ENCODE measurements at places on chromosomes 11 and 22.

DNA sequence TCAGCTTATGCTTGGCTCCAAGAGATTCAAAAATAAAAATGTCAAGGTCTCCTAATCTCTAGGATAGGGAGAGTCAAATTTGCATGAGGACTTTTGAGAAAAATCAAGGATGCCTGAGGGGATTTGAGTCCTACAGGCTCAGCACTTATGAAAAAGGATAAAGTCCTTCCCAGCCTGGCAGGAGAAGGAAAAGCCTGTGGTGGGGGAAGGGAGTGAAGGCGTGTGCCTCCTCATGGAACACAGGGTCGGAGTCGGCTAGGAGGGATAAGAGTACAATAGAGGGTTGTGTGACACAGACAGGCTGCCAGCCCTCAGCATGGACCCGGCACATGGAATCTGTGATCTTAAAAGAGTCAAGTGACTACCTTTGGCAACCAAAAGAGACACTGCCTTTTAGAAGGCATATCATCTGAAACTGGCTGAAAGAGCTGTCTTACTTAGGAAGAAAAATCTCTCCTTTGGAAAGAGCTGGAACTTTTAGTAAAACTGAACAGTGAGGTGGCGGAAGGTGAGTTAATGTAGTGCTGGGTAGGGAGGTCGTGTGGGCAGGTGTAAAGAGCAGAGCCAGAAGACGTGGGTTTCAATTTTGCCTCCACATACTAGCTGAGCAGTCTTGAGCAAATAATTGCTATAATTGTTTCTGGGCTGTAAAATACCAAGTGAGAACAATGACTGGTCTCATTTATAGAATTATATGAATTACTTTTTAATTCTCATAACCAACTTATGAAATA lies 58.8 kb upstream of the RDX start:
- no peak for DNase-seq

DNA sequence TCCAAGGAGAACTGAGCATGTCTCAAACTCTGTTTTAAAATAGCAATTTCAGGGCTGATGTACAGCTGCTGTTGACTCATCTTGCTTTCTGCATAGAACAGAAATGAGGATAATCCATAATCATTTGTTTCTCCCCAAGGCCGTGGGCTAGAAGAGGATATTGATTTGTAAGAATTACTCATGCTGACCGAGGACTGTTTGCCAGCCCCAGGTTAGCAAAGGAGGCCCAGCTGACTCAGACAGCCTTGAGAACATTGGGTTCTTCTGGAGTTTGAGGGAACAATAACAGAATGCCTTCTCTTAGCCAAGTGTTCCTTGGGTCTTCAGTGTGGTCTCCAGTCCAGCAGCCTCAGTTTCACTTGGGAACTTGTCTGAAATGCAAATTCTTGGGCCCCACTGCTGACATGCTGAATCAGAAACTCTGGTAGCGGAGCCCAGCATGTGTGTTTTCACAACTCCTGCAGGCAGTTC lies 92.0 kb downstream of the ZC3H12C start:
- DNase-seq, result no peak

- DNase-seq, result no peak
These were observed 25.6 kb downstream of the HEPHL1 start for GRCh38 chr11:94046796-94047195.

DNA sequence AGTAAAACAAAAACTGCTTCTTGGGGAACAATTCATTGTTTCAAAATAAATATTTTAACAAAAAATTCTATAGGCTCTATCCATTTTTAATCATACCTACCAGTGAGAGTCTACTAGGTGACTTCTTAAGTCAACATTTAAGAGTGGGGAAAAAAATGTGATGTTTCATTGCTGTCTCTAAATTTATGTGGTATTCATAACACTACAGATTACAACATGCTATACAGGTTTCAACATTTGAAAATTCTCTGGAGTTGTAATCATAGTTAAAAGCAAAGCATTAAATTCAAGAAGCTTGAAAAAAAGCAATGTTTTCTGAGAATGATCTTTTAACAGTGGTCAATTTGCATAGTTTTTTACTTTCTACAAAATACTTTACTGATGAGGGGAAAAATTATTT lies 18.3 kb downstream of the SBF2 start:
- no peak for DNase-seq

All from right forelimb (tissue), 1 donor.